Testis (tissue), 5 donors: ENCODE measurements at places on chromosomes 1 and 21. TPM values are rescaled to one million over a fixed set of nuclear protein-coding genes. Genes with fewer than 3 reads are reported as not detected.

The PLCH2 gene
- 2.7 TPM for polyA plus RNA-seq

The KPRP gene
- not detected for polyA plus RNA-seq

The MLLT11 gene
- 3.2 TPM for polyA plus RNA-seq

The RNASEL gene
- polyA plus RNA-seq = 4.7 TPM

The XCL1 gene
- 0.51 TPM for polyA plus RNA-seq

The OR2L3 gene
- polyA plus RNA-seq = not detected

The LHX8 gene
- polyA plus RNA-seq = 1.7 TPM

The FCRLA gene
- polyA plus RNA-seq = 0.50 TPM

The SYT2 gene
- polyA plus RNA-seq = 2.1 TPM

DNA sequence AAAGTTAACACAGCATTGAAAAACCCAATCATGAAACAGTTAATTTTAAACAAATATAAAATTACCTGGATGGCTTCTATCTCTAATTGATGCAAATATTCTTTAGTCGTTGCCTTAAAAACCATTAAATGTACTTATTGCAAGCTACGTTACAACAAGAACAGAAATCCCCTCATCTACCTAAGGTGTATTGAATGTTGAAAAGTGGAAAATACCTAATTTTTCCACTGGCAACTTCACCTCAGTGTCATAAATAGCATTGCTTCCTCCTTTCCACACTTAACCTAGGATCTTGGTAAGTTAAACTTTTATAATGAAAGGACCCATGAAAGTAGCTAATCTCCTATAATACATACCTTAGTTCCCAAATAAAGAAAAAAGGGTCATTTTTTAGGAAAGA, 5.4 kb downstream of the GADD45A start:
- DNase-seq = no peak

- DNase-seq = no peak
Observed at GRCh38 chr1:2643414-2644077, 10.7 kb upstream of the MMEL1 start.

DNA sequence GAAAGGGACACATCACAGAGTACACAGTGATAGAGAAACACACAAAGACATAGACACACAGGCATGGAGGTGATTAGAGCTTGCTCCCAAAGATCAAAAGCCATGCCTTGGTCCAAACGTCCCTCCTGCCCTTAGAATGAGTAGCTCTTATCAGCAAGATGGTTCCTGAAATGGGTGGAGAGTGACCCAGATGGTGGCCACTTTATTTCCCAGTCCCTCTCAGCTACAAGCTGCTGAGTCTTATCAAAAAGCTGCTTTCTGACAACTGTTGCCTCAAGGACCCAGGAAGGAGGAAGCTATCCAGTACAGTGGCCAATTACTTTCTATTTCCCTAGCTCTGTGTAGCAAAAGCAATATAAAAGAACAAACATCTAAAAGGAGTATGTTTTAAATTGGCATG, 7.7 kb upstream of the CLCA1 start:
- DNase-seq = no peak

GRCh38 chr1:173020138-173020750, 30.5 kb downstream of the TNFSF18 start:
- no peak for DNase-seq

DNA sequence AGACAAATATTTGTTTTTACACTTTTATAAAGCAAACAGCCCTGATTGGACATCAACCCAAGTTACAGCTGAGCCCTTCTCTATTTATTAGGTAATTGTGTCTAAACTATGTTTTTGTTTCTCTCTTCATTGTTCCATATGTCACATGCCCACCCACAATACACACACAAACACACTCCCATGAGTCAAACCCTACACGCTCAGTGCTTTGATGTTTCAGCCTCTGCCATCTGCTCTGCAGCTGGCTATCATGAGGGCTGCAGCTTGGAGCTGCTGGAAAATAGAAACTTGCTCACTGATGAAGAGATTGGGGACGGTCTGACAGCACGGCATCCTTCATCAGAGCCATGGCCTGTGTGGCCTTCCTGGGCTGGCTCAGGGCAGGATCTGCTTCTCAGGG, 41.7 kb downstream of the PSMG1 start:
- DNase-seq = no peak

- no peak for DNase-seq
Observed at GRCh38 chr1:43577655-43578542, 47.2 kb downstream of the PTPRF start.

- DNase-seq = no peak
Observed at GRCh38 chr1:30681782-30682181, 41.6 kb downstream of the MATN1 start.

DNA sequence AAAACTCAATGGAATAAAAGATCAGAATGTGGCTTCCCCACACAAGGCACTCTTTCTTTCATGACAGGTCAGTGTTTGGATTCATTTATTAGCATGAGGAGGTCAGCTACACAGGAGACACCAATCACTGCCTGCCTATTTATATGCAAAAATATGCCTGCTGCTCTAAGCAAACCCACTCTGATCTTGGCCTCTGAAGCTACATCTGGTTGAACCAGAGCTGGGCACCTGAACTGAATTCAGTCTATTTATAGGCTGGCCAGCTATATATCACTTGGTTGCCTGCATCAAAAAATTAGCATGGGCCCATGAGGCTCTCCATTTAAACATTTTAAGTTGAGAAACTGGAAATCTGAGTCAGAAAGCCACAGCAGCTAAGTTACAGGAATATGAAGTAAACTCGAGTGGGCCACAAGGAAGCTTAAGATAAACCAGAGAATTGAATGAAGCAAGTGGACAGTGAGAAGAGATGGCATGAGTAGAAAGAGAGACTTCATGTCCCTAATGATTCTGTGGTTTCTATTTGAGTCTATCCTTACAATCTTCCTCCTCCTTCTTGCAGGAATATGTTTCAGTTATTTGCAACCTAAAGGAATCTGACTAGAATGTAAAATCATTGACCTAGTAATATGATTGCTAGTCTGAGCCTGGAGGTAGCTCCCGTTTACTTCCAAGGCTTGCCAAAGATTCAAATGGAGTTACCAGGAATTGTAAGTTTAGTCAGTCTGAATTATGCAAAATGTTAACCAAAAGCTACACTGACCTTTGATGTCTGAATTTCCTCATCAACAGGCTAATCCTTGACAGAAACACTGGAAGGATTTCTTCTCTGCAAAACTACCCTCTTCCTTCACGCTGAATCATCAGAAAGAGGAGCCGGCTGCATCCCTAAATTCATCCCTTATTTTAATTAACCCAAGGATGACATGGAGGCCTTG, 17.7 kb downstream of the DDAH1 start:
- no peak for DNase-seq
